Activated CD4-positive, alpha-beta memory T cell treated with anti-CD3 and anti-CD28 coated beads for 36 hours (primary cell): ENCODE measurements at places on chromosomes 5 and 9. TPM values are rescaled to one million over a fixed set of nuclear protein-coding genes. Genes with fewer than 3 reads are reported as not detected.

DNA sequence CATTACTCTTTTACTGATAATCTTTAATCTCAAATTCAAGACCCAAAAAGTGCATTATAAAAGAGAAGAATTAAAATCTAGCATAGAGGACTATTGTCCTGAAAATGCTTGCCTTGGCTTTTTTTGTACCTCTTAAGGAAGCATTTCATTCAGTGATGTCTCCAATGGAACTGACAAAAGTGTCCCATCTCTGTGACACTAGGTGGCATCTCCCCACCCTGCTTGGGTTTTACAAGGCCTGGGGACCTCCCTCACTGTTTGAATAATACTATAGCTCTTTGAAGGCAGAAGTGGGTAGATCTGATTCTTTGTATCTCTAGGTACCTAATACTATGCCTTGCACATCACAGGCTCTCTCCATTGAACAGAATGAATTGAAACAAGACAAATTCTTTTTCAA is 180.6 kb downstream of the EPB41L4A start:
- DNase-seq = no peak

GRCh38 chr9:21684831-21685362 is 117.5 kb upstream of the MTAP start:
- DNase-seq = peak; percentile 70

DNA sequence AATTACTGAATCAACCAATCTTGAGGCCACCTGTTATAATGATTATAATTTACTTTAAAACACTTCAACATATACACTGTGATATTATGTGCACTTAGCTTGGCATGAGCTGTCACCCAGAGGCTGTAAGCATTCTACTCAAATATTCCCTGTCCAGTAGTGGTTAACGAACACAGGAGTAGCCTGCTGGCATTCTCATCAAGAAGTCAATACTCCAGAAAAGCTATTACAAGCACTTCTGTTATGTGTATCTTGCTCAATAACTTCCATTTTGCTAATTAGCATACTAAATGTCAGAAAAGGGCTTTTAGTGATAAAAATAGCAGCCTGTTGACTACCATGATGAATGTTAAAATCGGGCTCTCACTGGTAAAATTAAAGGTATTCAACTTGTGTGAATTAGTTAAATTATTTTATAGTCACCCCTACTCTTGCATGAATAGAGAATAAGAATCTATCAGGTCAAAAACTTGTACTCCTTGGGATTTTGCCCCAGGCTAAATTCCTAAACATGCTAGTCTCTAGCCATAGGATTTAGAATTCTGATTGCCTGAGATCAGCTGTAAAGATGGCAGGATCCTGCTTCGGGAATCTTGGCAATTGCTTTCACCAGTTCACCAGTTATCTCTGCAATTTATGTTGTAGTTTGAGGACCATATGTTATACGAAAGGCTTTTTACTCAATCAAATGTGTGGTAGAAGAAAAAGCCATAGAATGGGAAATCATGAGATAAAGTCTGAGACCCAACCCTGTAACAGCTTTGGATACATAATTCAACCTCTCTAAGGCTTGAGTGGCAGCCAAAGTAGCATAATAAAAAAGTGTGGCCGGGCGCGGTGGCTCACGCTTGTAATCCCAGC is 43.4 kb upstream of the PAM start:
- DNase-seq = no peak

DNA sequence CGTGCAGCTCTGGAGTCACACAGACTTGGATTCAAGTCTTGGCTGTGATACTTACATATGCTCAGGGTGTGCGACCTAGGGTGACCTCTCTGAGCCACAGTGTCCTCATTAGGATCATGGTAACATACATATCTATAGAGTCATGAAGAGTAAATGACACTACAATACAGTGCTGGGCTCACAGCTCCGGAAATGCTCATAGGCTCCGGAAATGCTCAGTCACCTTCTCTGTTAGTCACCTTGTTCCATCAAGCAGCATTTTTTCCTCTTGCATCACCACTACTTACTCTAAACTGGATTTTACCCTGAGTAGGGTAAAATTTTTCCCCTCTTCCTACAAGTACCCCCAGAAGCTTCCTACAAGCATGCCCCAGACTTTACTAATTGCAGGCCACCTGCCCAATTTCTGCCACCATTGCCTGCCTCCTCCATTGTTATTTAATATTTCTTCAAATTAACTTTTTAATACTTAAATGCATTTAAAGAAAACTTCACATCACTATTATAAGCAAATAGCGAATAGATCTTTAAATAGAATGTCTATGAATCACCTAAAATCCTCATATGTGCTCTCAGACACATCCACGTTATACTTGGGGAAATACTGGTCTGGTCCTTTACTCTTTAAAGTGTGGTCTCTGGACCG is 147.6 kb upstream of the SPRY4 start:
- DNase-seq = peak; percentile 84

Gene SMIM33
- 1.5 TPM for total RNA-seq

Gene ARL14EPL
- total RNA-seq = not detected

Gene HTR1A
- not detected for total RNA-seq
